ENCODE measurements at places on chromosomes 6 and 20. TPM values are rescaled to one million over a fixed set of nuclear protein-coding genes. Genes with fewer than 3 reads are reported as not detected.

- no peak overlapping the region for H3K4me3 ChIP-seq
- no peak overlapping the region for H3K27ac ChIP-seq
- no peaks in the 10 kb centered on the region for H3K27me3 ChIP-seq
- H3K4me1 ChIP-seq: no peaks in the 10 kb centered on the region
Measured at GRCh38 chr6:111941686-111942330, 68.6 kb upstream of the FYN start.

DNA sequence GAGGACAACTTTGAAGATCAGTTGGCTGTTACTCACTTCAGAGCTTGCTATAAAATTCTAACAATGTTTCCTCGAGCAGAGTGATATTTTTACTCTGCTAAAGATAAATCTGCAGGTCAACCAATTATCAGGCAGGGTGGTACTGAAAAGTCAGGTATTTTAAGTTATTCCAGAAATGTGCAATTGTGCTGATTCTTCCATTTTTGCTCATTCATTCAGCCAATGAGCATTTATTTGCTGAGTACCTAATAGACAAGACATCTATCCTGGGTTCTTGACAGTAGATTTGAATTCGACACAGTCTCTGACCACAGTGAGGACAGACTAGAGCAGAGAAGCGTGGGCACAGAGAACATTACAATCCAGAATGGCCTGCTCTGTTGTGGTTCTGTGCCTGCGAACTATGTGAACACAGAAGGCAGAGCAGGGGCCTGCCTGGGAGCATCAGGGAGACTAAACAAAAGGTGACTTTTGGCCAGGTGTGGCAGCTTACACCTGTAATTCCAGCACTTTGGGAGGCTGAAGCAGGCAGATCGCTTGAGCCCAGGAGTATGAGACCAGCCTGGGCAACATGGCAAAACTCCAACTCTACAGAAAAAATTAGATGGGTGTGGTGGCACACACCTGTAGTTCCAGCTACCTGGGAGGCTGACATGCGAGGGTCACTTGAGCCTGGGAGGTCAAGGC lies 14.8 kb downstream of the TPMT start:
- peaks cover 42% of the 10 kb centered on the region for H3K36me3 ChIP-seq
- H3K4me1 ChIP-seq: no peaks in the 10 kb centered on the region
- H3K27ac ChIP-seq: peak overlapping the region; percentile 35
- H3K27me3 ChIP-seq: no peaks in the 10 kb centered on the region
- peak; percentile 55 for DNase-seq

- no peaks in the 10 kb centered on the region for H3K36me3 ChIP-seq
- no peaks in the 10 kb centered on the region for H3K27me3 ChIP-seq
- DNase-seq: no peak
- no peak overlapping the region for H3K27ac ChIP-seq
- H3K4me3 ChIP-seq: no peak overlapping the region
Measured at GRCh38 chr6:51613558-51613957, 473.9 kb downstream of the PKHD1 start.

DNA sequence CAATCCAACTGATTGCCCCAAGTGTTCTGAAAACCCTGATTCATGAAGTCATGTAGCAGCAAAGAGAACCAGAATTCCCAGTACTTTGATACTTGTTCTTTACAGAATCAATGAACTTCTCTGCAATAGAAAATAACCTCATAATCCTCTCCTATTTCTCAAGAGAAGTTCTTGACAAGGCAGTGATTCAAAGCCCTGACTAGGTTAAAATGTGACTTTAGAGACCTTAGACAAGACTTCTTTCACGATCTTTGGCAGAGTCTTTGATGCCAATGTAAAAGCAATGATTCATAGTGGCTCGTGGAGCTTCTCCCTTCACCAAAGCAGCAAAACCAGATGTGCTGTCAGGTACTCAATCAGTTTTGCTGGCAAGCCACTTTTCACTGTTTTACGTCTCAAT lies 95.2 kb downstream of the CDK19 start:
- no peak overlapping the region for H3K4me3 ChIP-seq
- no peaks in the 10 kb centered on the region for H3K4me1 ChIP-seq
- DNase-seq: no peak
- no peaks in the 10 kb centered on the region for H3K36me3 ChIP-seq

KHDC1L gene
- not detected for total RNA-seq

UBE3D gene
- 6.1 TPM for total RNA-seq

DNA sequence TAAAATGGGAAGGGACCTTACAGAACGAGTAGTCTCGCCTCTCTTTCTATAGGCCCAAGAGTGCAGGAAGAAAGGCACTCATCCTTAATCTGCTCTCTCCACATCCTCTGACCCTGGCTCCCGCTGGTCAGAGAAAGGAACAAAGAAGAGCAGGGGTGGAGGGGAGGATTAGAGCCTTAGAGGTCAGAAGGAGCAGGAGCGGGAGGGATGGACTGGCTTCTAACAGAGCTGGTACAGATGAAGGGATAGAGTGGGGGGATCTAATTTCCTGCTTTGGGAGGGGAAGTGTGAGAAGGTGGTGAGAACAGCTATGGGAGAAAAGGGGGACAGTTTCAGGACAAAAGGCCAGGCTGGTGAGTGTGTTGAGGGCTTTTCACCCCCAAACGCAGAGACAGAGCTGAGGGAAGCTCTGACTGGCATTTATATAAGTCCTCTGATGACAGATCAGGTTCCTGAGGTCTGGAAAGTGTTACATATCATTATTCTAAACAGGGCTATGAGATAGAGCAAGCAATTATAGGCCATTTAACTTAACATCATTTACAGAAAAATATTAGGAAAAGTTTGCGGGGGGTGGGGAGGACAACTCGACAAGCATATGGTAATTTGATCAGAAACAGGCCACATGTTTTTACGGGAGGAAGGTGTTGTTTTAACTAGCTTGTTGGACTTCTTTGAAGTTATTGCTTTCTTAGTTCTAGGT lies 111.1 kb downstream of the FOXC1 start:
- no peak overlapping the region for H3K27ac ChIP-seq
- DNase-seq: no peak
- no peak overlapping the region for H3K4me3 ChIP-seq
- H3K36me3 ChIP-seq: no peaks in the 10 kb centered on the region
- peaks cover 5% of the 10 kb centered on the region for H3K4me1 ChIP-seq

CD93 gene
- 6.3 TPM for total RNA-seq

NCOA7 gene
- 18.3 TPM for total RNA-seq

- H3K27ac ChIP-seq: no peak overlapping the region
- no peak overlapping the region for H3K4me3 ChIP-seq
- no peaks in the 10 kb centered on the region for H3K27me3 ChIP-seq
- no peak for DNase-seq
- H3K4me1 ChIP-seq: no peaks in the 10 kb centered on the region
- no peaks in the 10 kb centered on the region for H3K36me3 ChIP-seq
Measured at GRCh38 chr6:151869787-151870186, 62.3 kb downstream of the ESR1 start.

DNA sequence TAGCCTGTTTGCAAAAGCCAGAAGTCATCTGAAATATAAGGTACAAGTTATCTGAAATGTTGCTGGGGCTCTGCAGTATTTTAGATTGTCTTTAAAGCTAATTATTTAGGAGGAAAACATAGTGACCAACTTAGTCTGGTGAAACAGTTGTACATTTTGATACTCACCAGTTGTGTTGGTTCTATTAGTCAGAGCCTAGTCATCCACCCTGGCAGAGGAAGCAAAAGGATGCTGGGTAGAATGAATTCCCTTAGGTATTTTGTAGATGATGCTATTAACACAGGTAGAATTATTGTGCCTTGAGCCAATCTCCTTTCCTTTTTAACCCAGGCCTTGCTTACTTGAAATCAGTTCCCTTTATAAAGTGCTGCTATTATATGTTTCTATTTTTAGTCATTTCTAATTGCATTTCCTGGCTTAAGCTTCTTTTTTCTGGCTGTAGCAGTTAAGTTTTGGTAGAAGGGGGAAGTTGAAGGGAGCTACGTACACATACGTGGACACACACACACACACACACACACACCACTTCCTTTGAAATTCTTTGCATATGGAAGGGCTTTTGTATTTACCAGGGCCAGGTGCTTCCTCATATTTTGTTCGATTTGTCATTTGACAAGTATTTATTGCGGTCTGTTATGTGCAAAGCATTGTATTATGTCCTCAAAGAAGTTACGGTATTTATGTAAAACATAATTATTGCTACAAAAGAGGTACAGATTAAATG lies 82.4 kb downstream of the RTN4IP1 start:
- peak overlapping the region; percentile 23 for H3K27ac ChIP-seq
- no peak overlapping the region for H3K4me3 ChIP-seq
- no peak for DNase-seq
- no peaks in the 10 kb centered on the region for H3K36me3 ChIP-seq
- no peaks in the 10 kb centered on the region for H3K27me3 ChIP-seq

All from transverse colon (tissue), 4 donors.